ENCODE measurements at places on chromosomes 16 and 17.
A peak's percentile ranks its signal among the peaks of the same experiment; 100 is the strongest.

GRCh38 chr17:79065105-79065670 lies 9.4 kb upstream of the ENGASE start:
- peak; percentile 21 for DNase-seq

- DNase-seq, result no peak
Observed at GRCh38 chr16:11303405-11304138, 22.4 kb upstream of the PRM1 start.

GRCh38 chr17:19254651-19255050 lies 17.5 kb downstream of the EPN2 start:
- DNase-seq, result no peak

DNA sequence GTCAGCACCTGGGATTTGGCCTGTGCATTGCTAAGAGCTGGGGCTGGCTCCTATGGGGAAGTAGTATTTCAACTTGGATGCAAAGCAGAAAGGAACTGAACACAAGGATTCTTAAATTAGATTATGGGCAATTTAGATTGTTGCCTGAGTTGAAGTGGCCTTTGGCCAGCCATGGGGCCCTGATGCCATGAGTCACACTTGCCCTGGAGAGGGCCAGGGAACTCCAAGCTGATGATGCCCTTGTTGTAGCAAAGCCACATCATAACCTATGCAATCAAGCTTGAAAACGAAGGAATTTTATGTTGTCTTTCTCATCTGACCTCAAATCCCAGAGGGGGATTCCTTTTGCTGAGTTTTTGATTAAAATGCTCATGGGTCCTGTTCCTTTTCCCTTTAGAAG lies 3.9 kb upstream of the SPATA32 start:
- DNase-seq, result no peak

DNA sequence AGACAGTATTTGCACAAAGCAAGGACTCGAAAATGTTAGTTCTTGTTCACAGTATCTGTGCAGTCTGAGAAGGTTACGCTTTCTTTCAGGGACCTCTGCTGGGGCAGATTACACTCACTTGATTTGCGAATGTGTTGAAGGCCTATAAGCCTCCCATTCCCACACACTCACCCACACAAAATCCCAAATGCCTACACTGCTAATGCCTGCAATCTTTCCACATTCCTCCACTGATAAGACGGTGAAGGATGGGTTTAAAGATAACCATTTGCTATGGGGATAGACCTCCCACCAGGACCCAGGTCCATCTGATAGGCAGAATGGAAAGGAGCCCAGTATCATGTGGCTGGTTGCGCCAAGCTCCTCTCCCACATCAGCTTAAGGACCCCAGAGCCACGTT lies 394.9 kb upstream of the SALL1 start:
- DNase-seq, result no peak

- no peak for DNase-seq
Observed at GRCh38 chr17:76023900-76024237, 3.2 kb downstream of the EVPL start.

DNA sequence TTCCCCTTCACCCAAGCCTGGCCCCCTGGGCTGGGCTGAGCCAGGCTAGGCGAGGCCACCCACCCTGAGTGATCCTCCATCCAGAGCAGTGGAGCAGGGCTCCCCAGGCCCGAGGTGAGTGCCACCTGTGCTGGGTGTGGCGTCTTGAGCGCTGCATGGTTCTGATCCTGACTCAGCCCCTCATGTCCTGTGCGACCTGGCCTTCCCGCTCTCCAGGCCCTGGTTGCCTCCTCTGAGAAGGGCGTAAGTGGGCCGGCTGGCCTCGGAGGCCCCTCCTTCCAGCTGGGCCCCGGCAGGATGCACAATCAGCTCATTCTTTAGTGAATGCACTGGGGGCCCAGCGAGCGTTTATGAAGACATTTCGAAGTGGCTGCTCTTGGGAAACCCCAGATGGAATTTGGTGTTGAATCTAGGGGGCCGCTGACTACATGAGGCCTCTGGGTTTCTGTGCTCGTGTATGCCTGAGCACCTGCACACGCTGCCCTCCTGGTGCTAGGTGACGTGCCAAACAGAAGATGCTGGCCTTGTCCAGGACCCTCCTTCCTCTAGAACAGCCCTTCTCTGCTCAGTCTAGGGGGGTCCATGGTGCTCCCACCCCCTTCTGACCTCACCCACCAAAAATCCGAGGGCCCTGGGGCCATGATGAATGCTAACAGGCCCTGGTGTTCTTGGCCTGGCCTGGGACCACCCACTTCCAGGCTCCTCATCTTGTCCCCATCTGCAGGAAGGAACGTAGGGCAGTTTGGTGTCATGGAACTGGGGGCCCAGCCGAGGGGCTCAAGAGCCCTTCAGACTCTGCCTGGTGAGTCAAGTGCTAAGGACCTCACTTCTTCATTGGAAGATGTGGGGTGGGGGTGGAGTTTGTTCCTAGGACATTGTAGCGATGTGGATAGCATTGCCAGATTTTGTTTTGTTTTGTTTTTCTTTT lies 3.6 kb upstream of the TMEM92 start:
- no peak for DNase-seq

DNA sequence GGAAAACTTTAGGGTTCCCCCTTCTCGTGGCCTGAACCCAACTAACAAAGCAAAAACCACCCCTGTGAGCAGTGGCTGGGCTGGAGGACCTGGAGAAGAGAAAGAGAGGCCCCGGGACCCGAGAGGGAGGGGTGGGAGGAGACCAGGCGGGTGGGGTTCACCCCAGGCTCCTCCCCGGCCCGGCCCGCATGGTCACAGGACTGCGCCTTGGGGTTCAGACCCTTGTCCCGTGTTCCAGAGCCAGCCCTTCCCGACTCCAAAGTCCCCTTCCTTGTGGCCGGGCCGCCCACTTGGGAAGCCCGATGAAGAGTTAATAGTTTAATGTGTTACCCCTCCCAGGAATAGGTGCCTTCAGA lies 852 bp downstream of the MARVELD3 start:
- no peak for DNase-seq

DNA sequence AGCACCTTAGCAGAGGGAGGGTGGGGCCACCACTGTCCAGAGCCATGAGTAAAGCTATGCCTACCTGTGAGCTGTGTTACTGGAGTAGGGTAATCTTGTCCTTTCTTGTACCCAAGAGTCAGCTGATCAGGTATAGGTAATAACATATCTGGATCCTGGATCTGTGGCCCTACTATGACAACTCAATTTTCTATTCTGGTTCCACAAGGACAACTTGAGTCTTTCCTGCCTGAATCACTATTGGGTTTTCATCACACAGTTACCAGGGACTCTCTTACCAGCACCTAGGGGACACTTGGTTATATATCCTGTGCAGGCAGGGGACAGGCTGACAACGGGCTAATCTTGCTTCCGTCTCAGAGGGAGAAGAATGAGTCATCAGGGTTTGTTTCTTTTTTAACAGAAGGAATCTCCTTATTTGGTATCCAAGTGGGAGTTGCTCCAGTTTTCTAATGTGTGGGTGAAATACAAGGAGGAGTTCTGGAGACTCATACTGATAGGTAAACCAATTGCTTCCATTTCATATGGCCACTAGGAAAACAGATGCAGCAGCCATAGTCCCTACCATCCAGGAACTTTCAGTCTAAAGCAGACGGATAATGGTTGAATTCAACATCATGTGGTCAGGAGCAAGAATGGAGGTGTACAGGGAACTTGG lies 6.8 kb downstream of the ZNF267 start:
- DNase-seq, result no peak

DNA sequence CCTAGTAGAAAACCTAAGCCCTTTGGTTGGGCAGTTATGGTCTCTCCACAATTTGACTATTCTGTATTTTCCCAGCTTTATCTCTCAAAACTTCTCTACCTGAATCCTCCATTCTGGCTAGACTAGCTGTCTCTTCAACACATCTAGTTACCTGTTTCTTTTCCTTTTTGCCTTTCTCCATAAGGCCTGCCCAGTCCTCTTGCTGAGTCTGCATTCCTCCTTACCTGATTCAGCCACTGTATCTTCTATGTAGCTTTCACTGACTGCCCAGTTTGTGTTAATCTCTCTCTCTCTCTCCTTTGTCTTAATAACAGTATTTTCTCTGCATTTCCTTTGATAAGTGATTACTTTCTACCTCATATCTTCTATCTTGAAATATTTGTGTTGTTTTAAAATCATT lies 2.1 kb upstream of the EVI2A start:
- no peak for DNase-seq

- DNase-seq, result no peak
Observed at GRCh38 chr17:352421-353212, at the start of gene RPH3AL. Gene RPH3AL (minus strand): TSS chr17:352807. CDS start chr17:327543, 25,264 bp downstream.

- no peak for DNase-seq
Observed at GRCh38 chr17:15398291-15398690, 56.9 kb upstream of the TEKT3 start.

DNA sequence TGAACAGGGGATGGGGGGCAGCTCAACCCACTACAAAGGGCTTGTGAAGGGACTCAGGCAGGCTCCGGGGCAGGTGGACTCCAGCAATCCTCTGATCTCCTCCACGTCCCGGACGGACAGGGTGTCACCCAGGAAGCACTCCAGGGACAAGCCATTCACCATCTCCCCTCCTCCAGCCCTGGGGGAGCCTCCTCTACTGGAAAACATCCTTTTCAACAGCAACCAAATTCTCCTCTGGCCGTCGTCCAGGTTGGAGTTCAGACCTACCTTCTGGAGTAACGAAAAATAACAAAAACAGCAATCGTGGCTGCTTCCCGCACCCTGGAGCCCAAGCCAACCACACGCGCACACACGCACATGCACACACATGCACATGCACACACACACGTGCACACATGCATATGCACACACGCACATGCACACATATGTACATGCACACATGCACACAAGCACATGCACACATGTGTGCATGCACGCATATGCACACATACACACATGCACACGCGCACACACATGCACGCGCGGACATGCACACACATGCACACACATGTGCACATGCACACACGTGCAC lies 8.9 kb upstream of the RBFOX3 start:
- DNase-seq, result no peak

GRCh38 chr16:79509211-79509631 lies 91.3 kb downstream of the MAF start:
- no peak for DNase-seq

- DNase-seq, result no peak
Observed at GRCh38 chr16:88202207-88202745, 180.5 kb upstream of the ZNF469 start.

DNA sequence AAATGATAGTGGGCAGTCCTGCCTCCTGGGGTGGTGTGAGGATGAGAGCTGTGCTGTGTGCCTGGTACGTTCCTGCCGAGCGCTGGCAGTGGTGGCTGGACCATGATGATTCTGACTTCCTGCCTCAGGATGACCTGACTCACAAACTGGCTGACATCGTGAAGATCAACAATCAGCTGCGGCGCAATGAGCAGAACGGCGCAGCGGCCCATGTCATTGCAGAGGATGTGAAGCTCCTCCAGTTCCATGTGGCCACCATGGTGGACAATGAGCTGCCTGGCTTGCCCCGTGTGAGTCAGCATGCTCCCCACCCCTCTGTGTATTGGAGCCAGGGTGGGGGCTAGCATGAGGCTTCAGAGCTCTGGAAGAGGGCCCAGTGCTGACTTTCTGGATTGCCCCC lies 13.1 kb downstream of the POLR2A start:
- DNase-seq, result no peak

GRCh38 chr17:12618557-12618956 lies 47.1 kb upstream of the MYOCD start:
- no peak for DNase-seq

GRCh38 chr17:68197091-68197996 lies 50.5 kb upstream of the AMZ2 start:
- DNase-seq, result no peak

DNA sequence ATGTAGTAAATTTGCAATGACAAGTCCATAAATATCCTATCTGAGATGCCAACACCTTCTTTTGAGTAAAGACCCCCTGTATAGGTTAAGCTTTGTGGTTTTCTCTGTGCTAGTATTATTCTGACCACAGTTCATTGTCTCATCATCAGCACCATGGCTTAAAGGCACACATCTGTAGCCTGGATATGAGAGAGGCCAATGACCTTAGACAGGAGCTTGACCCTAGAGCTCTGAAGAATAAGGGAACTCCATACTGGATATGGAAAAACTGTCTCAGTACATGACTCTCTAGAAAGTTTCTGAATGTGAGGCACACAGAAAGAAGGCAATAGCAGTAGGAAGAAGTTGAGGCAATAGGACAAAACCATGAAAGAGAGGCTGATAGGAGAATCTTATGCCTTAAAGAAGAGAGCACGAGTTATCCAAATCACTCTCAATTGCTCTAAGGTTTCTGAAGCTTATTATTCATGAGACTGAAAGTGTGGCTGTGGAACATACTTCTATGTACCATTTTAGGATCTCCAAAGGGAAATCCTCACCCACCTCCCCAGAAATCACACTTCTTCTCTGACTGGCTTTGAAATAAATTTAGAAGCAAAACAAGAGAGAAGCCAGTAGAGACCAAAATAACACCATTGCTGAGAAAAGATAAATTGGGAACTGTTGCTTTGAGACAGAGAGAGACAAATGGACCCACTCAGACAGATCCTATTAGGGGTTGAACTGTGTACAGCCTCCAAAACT lies 150.2 kb downstream of the ABCA8 start:
- DNase-seq, result no peak

DNA sequence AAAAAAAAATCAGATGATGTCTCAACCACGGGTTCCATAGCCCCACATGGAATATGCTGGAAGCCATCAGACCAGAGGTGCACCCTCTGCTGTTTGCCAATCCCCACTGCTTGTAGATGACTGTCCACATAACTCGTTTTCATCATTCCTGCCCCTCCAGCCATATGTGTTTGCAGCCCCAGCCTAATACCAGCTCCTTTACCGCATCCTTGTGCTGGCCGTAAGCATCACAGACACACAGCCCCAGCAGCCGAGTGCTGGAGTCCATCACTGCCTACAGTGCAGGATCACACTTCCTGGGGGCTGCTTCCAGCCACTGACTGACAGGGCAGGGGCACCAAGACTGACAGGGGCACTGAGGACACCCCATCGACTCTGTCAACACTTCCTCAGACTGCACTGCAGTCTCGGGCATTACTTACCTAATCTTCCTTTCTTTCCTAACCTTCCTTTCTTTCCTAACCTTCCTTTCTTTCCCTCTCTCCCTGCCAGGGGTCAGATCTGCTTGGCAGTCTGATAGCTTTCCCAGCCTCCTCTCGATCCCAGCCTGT lies 5.0 kb downstream of the RCVRN start:
- DNase-seq, result no peak

DNA sequence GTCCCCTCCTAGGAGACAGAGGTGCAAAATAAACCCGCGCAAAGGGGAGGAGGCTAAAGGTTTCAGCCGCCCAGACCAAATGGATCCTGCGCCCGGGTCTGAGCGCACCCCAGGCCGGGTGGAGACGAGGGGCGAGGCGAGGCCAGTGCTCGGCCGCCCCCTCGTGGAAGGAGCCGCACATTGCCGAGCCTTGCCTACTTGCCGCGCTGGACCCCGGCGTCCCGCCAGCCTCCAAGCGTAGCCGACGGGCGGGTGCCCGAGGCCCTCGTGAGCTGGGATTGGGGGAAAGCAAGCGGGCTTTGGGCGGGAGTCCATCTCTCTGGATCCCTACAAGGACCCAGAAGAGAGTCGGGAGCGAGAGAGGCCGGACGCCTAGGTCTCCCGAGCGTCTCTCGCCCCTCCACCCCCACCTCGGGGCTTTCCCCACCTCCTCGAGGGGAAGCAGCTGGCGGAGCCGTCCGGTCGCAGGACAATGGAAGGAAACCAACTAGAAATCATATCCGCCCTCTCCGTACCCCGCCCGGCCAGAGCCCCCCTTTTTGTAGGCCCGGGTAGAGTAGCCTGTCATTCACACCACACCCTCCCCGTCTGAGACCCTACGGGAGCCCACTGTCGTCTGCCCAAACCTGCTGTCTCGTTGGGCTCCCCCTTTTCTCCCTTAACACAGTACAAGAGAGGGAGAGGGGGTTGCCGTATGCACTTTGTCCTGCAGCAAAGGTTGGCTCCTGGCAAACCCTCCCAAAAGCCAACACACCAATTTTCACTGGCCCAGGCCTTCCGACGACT lies 664 bp upstream of the BCL6B start:
- DNase-seq, result peak; percentile 53
